Smooth muscle cell of the brain vasculature (primary cell): ENCODE measurements at places on chromosomes 11 and 22.

DNA sequence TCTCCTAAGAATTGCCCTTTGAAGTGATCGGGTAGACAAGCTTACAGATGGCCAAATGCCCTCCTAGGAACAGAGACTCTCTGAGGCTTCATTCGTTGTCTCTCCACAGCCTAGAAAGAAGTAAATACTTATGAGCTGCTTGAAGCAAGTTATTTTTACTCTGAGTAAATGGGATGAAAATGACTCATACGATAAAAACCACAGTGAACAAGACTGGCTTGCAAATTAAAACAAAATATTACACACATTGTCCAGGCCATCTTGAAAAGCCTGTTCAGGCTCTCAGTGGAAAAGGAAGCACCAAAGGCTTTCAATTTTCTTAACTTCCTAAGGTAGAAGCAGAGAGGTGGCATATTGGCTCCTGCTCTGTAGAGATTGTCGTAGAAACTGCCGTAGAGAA lies 294.2 kb downstream of the NELL1 start:
- DNase-seq = no peak

GRCh38 chr11:126059238-126059781 lies 3.4 kb downstream of the CDON start:
- DNase-seq = no peak

DNA sequence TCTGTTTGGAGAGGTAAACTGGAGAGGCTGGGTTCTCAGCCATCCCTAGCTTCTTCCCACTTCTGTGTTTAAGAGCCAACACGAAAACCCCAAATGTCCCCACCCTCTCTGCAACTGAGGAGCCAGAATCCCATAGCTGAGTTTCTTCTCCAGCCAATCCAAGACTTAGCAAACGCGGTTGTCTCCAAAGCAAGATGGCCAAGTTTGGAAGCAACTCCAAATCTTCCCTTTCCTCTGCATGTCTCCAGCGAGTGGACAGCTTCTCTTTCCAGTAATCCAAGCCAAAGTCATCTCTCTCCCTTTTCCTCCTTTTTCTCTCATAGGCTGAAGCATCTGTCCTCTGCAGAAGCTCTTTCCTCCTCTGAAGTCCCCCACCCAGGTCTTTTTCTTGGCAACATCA lies 539.2 kb downstream of the MIAT start:
- no peak for DNase-seq

DNA sequence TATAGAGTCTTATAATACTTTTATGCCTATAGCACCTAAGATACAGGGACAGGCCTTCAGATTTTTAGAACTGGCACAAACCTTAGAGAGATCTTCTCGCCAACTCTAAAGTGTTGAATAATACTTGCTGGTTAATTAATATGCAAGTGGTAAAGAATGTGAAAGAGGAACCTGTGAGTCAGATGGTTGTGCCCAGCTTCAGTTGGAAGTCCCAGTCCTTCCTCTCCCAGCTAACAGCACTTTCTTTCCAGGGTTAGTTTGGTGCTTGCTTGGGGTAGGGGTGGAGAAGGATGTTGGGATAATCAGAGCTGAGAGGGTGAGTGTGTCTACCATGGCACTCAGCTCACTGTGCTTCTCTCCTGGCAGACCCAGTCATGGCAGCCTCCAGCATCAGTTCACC lies 4.9 kb upstream of the TMEM132A start:
- DNase-seq = no peak

- DNase-seq = no peak
Observed at GRCh38 chr11:131773626-131774025, 403.2 kb downstream of the NTM start.

DNA sequence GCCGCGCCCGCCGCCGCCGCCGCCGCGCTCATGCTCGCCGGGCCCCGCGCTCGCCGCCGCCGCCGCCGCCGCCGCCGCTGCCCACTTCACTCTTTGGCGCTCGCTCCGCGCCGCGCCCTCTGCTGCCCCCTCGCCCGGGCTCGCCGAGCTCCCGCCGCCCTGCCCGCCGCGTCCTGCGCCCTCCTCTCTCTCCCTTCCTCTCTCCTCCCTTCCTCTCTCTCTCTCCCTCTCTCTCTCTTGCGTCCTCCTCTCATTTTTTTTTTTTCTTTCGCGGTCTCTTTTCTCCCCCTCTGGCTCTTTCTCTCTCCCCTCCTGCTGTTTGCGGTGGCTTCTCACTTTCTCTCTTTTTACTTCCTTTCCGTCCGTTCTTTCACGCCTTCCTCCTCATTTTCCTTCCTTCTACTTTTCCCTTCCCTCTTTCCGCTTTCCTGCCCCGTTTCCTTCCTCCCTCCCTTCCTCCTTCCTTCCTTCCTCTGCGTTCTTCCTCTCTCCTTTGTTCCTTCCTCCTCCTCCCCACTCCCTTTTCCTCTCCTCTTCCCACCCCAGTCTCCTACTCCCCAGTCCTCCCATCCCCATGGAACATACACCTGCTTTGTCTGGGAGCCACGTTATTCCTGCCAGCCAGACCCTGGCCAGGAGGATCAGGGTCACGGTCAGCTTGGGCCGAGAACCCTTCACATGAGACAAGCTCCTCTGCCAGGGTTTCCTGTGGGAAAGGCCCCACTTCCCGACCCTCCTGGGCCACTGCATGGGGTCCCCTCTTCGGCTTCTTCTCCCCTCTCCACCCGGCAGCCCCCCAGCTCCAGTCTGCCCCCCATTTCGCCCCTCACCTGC lies 19.3 kb upstream of the SHISAL1 start:
- DNase-seq = no peak

- DNase-seq = no peak
Observed at GRCh38 chr11:76025068-76025467, 181.2 kb downstream of the WNT11 start.

- no peak for DNase-seq
Observed at GRCh38 chr22:24535348-24535747, 19.6 kb downstream of the GUCD1 start.

DNA sequence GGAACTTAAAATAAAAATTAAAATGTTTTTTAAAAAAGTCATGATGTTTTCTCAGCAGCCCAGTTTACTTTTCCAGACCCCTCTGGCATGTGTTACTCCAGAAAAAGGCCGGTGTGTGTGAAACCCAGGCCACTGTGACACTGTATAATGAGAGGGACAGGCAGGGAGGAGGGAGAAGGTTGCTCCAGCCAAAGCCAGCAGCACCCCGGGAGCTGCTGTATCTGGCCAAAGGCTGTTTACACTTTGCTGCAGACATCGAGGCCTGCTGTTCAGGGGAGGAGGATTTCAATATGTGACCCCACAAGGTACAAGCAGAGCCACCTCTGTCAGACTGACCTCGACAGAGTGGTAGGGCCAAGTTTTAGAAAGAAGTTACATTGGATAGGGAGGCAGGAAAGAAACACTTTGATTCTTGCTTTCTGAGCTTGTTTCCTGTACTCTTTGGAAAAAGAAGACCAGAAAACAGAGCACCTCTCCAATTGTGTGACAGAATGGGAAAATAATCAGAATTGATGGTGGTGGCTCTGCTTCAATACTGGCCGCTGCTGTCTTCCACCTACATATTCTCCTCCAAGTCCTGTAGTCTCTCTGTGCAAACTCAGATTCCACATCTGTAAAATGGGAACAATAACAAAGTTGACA lies 41.0 kb upstream of the CD44 start:
- no peak for DNase-seq

DNA sequence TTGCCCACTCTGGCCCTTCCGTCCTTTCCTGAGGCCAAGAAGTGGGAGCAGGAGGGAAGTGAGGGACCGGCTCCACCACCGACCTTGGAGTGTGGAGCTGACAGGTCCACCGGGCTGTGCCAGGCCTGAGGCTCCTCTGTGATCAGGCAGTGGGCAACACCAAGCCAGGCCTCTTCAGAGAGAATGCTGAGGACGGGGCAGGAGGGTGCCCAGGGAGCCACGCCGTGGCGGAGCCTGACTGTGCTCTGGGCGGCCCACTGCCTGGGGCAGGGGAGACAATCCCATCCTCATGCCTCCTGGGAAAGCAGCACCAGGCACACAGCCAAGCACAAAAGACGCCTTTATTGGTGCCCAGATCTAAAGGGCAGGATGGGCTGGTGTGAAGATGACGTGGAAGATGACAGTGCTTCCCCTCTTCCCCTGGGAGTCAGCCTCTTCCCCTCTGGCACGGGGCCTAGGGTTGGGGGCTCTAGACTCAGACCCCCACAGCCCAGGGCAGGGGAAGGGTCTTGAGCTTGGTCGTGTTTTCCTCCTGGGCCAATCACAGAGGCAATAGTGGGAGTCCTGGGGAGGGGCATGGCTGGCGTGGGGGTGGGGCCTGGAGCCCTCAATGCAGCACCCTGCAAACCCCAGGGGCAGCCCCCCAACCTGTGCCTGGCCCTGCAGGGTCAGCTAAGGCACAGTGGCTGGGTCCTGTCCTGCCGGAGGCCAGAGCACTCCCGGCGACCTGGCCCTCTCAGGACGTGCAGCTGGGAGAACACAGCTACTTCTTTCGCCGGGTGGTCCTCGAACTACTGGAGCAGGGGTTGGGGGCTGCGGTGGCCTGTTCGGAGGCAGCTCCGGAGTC lies 4.7 kb downstream of the LMF2 start:
- no peak for DNase-seq

DNA sequence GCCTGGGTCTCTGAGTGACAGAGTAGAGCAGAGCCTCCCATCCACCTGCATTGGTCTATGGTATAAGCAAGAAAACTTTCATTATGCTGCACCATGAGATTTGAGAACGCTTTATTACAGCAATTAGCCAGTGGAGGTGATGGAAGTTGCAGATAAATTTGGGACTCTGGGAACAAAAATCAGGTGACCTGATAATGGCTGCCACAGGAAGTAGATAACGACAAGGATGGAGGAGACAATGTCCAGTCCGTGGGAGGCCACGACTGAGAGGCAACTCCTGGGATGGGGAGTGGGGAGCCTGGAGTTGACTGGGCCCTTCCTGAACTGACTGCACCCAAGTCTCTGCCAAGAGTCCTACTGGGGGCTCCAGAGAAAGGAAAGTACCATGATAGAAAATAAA lies 4.7 kb downstream of the MRGPRD start:
- no peak for DNase-seq

DNA sequence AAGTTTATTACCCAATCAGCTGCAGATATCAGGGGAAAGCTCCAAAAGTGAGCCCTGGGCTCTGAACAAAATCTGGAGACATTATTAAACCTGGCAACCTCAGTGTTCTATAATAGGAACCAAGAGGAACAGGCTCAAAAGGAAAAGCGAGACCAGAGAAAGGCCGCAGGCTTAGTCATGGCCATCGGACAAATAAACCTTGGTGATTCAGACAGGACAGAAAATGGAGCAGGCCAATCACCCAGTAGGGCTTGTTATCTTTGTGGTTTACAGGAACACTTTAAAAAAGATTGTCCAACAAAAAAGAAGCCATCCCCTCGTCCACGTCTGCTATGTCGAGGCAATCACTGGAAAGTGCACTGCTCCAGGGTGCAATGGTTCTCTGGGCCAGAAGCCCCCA lies 7.7 kb upstream of the PANX1 start:
- no peak for DNase-seq

- DNase-seq = no peak
Observed at GRCh38 chr11:86483940-86484794, 109.5 kb downstream of the CCDC81 start.

DNA sequence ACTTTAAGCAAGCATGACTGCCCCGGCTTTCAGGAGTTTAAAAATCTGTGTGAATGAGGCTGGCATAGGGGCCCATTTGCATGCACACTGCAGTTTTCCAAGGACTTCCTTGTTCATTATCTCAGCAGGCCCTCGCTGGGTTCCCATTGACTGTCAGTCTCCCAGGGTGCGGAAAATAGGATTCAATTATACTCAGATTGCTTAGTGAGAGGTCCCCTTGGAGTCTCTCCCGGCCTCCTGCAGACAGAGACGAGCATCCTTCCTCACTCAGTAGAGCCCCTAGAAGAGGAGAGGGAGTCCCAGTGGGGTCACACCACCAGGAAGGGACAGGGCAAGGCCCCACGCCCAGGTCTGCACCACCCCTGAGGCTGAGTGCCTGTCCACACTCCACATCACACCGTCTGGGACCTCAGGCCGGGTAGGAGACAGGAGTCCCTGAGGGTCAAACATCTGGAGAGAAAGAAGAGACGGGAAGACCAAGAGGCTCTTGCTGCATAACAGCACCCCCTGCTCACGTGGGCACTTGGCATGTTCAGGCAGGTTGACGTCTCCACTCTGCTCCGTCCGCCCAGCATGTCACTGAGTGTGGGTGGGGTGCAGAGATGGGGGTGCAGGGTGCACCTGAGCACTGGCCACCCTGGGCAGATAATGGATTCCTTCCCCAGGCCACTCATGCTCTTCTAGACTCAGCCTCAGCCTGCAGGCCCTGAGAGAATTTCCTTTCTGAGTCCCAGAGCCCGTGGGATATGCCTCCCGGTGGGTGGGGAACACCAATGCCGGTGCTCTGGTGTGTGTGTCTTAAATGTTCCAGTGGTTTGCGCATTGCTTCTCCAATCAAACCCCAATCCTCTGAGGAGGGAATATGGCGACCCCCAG lies 58.8 kb downstream of the MCM5 start:
- no peak for DNase-seq

DNA sequence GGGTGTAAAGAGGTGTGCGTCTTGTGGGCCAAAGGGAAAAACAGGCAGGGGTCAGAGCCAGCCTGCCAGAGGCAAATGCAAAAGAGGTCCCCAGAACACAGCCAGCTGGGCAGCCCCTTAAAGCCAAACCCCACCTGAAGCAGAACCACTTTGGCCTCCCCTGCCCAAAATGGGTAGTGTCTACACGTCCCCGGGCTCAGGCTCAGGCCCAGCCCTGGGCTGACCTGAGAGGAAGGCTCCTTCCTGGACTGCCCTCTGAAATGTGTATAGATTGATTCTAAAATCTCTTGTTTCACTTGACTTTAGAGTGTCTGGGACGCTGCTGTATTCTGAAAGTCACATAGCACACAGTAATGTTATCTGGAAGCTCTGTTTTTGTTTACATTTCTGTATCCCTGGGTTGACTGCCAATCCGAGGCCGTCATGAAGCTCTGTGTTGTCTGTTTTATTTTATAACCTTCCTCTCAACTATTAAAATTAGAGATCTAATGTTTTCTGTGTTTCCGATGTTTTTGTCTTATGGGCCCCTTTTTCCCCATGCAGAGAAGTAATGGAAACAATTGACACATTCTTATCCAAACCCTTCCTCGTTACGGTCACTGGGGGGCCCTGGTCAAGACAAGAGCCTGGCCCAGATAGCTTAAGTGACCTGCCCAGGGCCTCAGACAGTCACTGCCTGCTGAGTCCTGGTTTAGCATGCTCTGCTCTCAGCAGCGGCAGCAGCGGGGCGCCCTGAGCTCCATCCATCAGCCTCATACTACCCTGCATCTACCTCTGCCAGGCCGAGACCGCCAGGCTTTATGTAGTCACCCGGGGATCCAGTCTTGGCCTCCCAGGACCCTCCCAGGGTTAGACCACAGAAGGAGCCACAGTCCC lies 10.1 kb downstream of the OVOL1 start:
- no peak for DNase-seq

- DNase-seq = no peak
Observed at GRCh38 chr22:40635940-40636379, 559 bp downstream of the MRTFA start.
